HEK293T (cell line): ENCODE measurements at places on chromosomes 11 and 22.

DNA sequence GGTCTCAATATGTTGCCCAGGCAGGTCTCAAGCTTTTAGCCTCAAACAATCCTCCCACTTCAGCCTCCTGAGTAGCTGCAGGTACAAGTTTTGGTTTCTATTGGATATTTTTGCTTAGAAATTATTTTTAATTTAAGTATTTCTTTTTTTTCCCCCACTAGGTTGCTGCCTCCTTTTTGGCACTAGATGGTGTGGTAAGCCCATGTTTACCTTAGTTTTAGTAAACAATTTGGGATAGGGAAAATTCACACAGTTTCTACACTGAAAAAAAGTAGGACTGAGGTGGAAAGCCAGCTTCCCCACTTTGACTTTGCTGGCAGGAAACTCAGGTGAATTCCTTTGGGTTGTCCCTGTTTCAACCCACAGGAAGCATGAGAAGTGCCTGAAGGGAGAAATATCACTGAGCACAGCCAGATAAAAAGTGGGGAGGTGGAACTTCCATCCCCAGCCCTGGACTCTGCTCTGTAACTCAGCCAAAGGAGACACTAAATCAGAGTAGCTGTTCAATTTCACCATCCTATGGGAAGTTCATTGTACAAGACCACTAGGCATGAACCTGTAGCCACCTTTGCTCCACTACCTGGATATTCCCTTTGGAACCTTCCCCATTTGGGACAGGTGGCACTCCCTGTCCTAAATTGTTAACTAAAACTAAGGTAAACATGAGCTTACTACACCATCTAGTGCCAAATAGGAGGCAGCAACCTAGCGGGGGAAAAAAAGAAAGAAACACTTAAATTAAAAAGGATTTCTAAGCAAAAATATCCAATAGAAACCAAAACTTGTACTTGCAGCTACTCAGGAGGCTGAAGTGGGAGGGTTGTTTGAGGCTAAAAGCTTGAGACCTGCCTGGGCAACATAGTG lies 154.4 kb upstream of the FAT3 start:
- DNase-seq: no peak

- peak; percentile 81 for DNase-seq
These were observed at the start of gene NPTXR for GRCh38 chr22:38843657-38844314. Gene NPTXR, minus strand, starts transcription at chr22:38844028.

- DNase-seq: no peak
These were observed 56.8 kb downstream of the GUCY1A2 start for GRCh38 chr11:106961518-106961917.

DNA sequence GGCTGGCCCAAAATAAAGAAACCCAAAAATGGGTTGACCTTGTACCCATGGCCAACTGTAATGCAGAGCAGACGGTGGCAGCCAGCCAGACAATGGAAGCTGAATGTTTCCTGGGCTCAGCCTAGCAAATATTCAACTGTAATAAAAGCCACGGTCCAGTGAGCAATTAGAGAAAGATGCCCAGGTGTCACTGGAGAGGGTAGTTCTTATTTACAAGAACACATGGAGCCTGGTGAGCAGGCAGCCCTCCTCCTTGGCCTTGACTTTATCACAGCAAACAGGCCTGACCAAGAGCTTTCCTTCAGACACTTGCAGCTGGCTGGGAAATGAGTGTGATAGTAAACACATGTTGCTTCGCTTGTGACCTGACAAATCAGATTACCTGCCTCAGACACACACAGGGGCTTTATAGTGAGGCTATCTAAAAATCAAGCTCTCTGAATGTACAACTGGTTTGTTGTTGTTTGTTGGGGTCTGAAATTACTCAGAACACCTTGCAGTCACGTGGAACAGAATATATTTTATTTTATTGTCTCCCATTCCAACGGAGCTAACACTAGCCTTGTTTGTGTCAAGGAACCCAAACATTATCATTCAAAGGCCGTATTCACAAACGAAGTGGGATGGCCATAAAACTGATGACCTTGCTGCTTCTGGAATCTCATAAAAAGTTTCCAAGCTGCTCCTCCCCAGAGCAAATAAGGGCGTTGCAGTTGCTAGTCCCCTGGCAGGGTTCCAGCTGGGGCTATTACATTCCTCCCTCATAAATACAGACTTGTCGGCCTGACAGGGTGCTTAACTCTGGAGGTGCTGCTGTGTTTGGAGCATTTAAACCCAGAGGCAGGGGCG lies 161.1 kb downstream of the BBOX1 start:
- DNase-seq: peak; percentile 82

GRCh38 chr22:50264946-50265669 lies 3.6 kb upstream of the MAPK12 start:
- no peak for DNase-seq

DNA sequence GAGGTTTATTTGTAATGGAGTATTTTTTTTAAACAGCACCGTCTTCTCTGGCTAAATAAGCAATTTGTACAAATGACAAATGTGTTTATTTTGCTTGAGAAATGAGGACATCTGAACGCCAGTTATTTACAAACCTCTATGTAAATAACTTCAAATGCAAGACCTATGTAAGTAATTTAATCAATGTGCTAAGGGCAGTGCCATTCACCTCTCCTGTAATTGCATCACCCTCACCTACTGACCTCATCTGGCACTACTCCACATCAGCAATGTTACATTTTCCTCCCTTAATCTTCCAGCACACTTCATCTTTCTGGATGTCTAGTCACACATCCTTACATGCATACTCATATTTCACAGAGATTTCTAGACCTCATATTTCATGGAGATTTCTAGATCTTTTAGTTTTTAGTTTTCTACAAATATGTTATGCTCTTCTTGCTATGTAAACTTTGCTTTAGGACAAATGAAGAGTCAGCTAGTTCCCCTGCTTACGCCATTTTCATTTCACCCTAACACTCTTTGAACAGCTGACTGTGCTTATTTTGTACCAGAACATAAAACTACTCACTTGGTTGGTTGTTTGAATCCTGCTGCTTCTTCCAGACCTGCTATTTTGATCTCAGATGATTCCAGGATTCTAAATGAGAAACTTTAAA lies 238.6 kb downstream of the GRM5 start:
- DNase-seq: no peak

GRCh38 chr11:41309111-41309522 lies 150.3 kb downstream of the LRRC4C start:
- DNase-seq: no peak

DNA sequence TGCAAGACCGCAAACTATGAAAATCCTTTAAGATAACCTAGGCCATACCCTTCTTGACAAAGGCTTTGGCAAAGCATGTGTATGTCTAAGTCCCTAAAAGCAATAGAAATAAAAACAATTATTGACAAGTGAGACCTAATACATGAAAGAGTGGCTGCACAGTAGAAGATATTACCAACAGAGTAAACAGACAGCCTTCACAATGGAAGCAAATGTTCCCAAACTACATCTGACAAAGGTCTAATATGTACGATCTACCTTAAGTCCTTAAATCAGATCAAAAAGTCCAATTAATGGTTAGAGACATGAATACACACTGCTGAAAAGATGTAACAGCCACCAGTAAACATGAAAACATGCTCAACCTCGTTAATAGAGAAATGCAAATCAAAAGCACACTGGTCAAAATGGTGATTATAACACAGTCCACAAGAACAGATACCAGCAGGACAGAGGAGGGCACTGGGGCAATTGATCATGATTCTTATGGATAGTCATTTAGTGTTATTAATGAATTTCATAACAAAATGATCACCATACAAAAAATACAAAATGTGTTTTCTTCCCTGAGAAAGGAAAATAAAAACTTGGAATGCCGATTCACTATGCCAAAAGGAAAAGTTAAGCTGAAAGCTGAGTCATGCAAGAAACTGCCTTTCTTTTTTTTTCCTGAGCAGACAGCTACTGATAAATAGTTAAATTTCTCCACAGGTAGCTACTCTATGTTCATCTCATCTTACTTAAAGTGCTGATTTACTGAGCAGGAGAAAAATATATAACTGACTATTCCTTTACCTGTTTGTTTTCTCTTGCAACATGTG lies 102.6 kb upstream of the VPREB1 start:
- no peak for DNase-seq

DNA sequence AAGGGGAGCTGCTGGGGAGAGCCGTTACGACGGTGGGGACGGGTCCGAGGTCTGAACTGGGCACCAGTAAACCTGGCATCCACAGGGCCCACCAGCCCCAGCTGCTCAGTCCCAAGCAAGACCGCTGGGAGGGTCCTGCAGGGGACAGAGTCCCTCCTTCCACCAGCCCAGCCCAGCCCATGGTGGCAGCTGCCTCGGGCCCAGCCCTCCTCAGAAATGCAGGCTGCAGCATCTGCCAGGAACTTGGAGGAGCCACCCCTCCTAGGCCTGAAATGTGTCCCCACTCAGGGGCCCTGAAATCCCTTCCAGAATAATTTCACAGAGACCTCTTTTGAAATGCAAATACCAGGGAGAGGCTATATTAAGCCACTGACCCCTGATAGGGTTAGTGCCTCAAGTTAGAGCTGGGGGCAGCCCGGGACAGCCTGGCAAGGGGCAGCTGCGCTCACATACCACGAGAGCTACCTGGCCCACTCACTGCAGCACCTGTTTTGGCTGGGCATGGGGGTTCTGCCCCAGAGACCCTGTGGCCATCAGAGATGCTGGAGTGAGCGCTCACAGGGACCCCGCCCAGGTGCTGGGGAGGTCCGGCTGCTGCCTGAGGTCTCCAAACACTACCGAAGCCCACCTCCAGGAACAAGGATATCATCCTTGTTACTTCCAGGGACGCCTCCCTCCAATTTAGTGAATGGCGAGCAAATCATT lies 53.1 kb downstream of the CELSR1 start:
- no peak for DNase-seq

GRCh38 chr22:31753005-31753633 lies 700 bp upstream of the DEPDC5 start:
- peak; percentile 54 for DNase-seq

- DNase-seq: no peak
These were observed 68.7 kb downstream of the ISX start for GRCh38 chr22:35134637-35135036.

DNA sequence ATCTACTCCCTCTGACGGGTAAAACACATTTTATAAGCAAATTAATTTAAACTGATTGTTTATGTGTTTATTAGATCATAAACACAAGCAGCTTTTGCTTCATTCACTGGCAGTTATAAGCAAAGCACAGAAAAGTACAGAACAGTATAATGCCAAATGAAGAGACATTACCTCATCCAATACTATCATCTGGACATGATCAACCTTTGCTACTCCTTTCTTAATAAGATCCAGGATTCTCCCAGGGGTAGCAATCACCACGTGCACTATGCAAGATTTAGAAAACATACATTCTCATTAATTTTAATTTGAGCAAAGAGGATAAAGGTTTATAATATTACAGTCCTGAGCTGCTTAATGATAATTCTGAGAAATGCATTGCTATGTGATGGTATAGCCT lies 27.9 kb downstream of the DDX6 start:
- DNase-seq: no peak

DNA sequence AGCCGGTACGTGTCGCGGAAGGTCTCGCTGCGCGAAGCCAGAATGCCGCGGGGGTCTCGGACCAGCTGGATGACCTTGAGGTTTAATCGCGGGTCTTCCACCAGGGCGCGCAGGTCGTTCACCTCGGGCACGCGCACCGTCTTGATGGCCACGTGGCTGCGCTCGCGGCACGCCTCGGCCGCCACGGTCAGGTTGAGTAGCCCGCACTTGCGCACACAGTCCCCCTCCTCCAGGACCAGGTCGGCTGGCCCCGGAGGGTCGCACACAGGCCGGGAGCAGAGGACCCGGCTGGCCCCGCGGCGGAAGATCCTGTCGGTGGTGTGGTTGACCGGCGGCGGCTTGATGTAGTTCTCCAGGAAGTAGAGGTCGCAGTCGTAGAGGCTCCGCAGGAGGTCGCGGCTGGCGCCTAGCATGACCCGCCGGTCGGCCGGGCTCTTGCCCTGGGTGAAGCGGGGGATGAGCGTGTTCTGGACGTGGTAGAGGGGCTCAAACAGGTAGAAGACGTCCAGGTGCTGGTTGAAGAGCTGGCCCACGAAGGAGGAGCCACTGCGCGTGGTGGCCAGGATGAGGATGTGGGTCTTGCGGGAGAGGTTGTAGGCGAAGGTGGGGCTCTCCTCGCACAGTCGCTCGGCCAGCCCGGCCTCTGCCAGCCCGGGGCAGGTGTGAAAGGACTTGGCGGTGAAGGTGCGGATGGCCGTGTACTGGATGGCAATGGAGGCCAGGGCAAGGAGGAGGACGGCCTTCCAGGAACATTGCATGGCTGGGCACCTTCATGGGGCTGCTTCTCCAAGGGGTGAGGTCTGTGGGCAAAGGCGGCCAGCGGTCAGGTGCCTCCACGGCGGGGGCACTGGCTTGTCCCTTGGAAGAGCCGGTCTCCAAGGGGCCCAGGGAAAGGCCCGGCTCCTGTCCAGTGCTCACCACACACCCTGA lies 15.0 kb downstream of the CHST1 start:
- no peak for DNase-seq

- DNase-seq: peak; percentile 1
These were observed 5.0 kb downstream of the ASCL2 start for GRCh38 chr11:2265396-2265795.

GRCh38 chr11:33884601-33885000 lies 7.3 kb downstream of the LMO2 start:
- no peak for DNase-seq

GRCh38 chr22:44714703-44715350 lies 12.8 kb downstream of the PRR5 start:
- DNase-seq: no peak

DNA sequence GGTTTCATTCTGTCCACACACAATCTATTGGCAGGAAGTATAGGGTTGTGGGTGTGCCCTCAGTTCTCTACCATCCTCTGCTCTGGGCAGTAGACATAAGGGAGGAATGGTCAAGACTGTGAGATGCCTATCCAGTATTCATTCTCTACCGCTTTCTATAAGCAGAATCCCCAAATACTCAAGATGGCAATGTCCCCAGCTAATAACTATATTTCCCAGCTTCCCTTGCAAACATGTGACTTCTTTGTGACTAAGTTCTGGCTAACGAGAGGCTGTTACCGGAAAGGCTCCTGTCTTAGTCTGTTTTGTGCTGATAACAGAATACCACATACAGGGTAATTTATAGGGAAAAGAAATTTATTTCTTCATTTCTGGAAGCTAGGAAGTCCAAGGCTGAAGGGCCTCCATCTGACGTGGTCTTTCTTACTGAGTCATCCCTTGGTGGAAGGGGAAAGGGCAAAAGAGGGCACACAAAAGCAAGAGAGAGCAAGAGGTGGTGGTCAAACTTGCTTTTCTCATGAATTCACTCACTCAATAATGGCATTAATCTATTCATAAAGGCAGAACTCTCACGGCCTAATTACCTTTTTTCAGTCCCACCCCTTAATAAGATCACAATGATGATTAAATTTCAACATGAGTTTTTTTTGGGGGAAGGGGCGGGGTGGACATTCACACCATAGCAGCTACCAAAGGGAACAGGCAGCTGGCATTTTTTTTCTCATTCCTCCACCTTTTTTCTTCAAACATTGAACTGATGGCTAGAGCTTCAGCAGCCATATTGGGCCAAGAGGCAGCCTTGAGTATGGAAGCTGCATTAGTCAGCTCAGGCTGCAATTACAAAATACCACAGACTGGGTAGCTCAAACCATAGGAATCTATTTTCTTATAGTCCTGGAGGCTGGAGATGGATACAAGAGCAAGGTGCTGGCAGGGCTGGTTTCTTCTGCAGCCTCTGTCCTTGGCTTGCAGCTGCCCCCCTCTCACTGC lies 109.7 kb upstream of the OR9Q1 start:
- DNase-seq: no peak
